ENCODE measurements at places on chromosomes 4 and X. TPM values are rescaled to one million over a fixed set of nuclear protein-coding genes. Genes with fewer than 3 reads are reported as not detected.

Gene GNRHR
- not detected for total RNA-seq

Gene GRK4
- 2.5 TPM for total RNA-seq

Gene LONRF3
- total RNA-seq: 1.9 TPM

Gene DRD5
- not detected for total RNA-seq

Gene GPC3
- total RNA-seq: 1.3 TPM

Gene IL3RA
- 0.63 TPM for total RNA-seq

Gene ARAP2
- 40.0 TPM for total RNA-seq

Gene RIBC1
- 0.46 TPM for total RNA-seq

Gene IL21
- total RNA-seq: 65.1 TPM

Gene MMAA
- total RNA-seq: 19.2 TPM

Gene HPGDS
- not detected for total RNA-seq

Gene SNCA
- total RNA-seq: 0.85 TPM

Gene DCAF4L1
- total RNA-seq: 0.19 TPM

Gene HTR2C
- total RNA-seq: not detected

Gene FGFBP1
- not detected for total RNA-seq

Gene MAMLD1
- 1.6 TPM for total RNA-seq

Gene CENPVL2
- not detected for total RNA-seq

Gene SLIT2
- not detected for total RNA-seq

Gene TMEM154
- total RNA-seq: 21.2 TPM

Gene ADH7
- not detected for total RNA-seq

Gene GUCY1B1
- total RNA-seq: 0.63 TPM

Gene SAGE1
- total RNA-seq: not detected

Gene TMEM47
- not detected for total RNA-seq

Gene ARL9
- 0.37 TPM for total RNA-seq

Gene C1QTNF7
- total RNA-seq: not detected

All from activated CD4-positive, alpha-beta T cell treated with anti-CD3 and anti-CD28 coated beads for 36 hours (primary cell).